8988T (cell line): ENCODE measurements at places on chromosomes 7 and 10.

DNA sequence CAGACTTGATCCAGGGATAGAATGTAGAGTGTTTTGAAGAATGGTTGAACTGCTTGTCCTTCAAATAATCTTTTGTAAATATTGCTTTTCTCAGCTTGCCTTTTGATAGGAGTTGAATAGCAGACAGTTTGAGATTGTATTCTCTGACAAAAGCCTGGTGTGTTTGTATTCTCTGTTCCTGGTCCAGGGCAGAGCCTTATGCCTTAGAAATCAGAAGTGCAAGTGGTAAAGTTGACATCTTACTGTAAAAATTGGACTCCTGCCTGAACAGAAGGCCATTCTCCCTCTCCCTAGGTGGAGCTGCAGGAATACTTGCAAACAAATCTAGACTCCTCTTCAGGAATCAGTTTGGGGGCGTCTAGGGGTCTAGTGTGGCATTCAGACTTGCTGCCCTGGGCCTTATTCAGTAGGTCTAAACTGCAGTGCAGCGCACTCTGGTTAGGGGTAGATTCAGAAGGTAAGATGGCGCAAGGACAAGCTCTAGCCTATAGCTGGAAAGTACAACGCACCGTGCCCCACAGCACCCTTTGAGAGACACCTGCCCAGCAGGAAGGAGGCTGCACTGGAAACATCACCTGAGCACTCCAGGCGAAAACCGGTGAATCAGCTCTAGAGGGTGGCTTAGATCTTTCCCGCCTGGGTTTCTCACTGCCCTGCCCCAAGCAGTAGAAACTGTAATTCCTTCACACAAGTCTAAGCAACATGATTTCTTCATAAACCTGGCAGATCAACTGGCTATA lies 608.5 kb upstream of the GALNT17 start:
- DNase-seq: no peak

GRCh38 chr10:88926566-88927415 lies 25.8 kb downstream of the ACTA2 start:
- DNase-seq: no peak

GRCh38 chr7:156558198-156558597 lies 82.4 kb upstream of the RNF32 start:
- DNase-seq: no peak

GRCh38 chr7:149469806-149470205 lies 8.9 kb upstream of the ZNF777 start:
- DNase-seq: no peak

DNA sequence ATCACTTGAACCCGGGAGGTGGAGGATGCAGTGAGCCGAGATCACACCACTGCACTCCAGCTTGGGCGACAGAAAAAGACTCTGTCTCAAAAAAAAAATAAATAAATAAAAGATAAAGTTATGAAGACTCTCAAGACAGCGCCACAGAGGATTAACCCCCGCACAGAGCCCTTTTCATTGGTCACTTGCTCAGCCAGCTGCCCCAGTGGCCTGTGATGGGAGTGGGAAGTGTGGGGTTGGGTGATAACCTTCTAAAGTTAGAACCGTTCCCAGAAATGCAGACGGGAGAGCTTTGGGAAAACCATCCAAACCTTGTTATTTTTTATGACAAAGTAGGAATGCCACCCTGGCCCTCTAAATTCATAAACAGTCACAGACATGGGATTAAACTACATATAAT lies 57.4 kb downstream of the PARP12 start:
- no peak for DNase-seq

DNA sequence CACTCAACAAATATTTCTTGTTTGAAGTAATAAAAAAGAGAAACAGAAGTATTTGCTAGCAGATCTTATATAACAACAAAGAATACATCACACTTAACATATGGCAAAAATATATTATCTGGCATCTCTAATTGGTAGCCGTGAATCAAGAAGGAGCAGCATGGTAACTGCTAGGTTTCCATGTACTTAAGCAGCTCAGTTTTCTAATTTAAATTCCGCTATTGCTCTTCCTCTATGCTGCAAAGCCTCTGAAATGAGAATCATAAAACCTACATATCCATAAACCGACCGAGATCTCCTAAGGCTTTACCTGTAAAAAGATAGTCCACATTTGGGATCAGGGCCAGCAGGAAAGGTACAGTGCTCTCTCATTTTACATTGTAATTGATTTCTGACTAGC lies 76.6 kb upstream of the PTPRZ1 start:
- DNase-seq: no peak

- no peak for DNase-seq
Observed at GRCh38 chr7:25059576-25059975, 65.5 kb downstream of the CYCS start.

DNA sequence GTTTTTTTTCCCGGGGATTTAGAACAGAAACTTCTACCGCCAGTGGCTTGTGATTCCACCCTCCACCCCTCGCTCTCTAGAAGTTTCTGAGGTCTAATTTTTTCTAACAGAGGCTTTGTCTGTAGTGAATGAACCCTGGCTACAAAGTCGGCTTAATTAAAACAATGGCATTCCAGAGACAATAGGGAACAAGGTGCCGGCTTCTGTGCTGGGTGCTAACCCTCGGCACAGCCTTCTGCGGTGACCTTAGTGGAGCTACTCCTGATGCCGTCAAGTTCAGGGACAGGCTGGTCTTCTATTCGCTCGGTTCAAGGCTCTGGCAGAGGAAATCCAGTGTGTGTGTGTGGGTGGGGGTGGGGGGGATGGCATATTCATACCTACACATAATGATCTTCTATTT lies 32.1 kb upstream of the ENO4 start:
- DNase-seq: no peak

DNA sequence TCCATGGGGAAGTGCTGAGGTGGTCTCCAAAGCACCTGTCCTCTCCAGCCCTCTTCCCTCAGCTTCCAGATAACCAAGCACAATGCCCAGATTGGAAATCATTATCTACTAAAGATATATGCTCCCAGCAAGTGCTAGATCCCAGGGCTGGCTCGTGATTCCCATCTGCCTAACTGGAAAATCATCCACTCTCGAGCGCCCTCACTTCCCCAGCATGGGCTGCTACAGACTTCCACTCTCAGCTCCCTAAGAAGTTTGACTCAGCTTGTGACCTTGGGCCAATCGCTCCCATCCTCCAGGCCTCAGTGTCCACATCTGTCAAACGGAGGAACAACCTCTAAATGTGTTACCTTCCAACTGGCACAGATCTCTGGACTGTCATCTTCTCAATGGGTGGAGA lies 112.4 kb upstream of the ZMIZ1 start:
- no peak for DNase-seq

DNA sequence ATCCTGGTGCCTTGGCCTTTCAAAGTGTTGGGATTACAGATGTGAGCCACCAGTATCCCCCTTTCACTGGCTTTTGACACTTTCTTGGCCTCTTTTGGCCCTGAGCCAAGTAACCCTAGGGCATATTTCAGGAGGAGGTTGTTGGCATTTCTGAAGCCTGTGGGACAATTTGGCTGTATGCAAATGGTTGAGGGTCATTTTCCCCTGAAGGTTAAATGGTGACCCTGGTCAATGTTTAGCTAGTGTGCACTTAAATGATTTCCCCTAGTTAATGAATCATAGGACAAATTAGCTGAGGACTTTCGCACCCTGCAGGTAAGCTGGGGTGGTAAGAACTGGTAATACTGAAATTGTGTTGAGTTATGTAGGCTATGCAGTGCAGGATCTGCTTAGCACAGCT lies 660.5 kb downstream of the LRMDA start:
- no peak for DNase-seq

GRCh38 chr10:76001019-76001418 lies 569.6 kb downstream of the LRMDA start:
- no peak for DNase-seq

GRCh38 chr10:96700374-96701099 lies 19.8 kb downstream of the PIK3AP1 start:
- no peak for DNase-seq

- no peak for DNase-seq
Observed at GRCh38 chr10:48932831-48933664, 6.6 kb downstream of the LRRC18 start.

GRCh38 chr7:92766461-92767003 lies 69.8 kb downstream of the CDK6 start:
- DNase-seq: no peak

DNA sequence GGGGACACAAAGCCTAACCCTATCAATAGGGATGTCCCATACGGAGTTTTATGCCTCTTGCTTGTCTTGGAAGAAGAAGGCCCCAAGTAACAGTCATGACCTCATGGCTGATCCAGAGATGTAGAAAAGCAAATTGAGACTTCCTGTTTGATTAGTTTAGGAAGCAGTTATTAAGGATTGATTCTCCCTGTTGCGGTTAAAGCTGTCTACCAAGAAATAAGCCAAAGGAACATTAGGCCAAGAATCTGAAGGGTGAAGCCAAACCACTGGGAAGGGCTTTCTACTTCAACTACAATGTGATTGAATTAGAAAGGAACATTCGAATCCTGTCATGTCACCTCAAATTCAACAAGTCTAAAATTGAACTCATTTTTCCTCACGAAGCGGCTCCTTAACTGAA lies 60.5 kb upstream of the AGBL3 start:
- DNase-seq: no peak

GRCh38 chr10:124300224-124300623 lies 118.5 kb downstream of the OAT start:
- no peak for DNase-seq

DNA sequence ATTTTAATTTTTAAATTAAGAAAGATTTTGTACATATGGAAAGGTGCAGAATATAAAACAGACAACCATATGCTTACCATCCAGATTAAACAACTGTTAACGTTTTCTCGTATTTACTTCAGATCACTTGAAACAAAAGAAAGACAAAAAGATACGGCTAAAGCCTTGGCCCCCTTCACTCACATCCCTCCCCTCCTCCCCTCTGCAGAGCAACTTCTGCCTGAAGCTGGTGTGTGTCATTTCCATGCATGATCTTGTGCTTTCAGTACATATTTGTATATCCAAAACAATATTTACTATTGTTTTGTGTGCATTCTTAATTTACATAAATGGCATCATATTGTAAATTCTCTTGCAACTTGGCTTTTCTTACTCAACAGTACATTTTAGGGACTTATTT lies 68.5 kb upstream of the ANKRD1 start:
- no peak for DNase-seq

GRCh38 chr7:96952974-96953391 lies 52.4 kb upstream of the DLX6 start:
- DNase-seq: no peak

GRCh38 chr10:112917681-112918080 lies 32.4 kb upstream of the TCF7L2 start:
- no peak for DNase-seq

DNA sequence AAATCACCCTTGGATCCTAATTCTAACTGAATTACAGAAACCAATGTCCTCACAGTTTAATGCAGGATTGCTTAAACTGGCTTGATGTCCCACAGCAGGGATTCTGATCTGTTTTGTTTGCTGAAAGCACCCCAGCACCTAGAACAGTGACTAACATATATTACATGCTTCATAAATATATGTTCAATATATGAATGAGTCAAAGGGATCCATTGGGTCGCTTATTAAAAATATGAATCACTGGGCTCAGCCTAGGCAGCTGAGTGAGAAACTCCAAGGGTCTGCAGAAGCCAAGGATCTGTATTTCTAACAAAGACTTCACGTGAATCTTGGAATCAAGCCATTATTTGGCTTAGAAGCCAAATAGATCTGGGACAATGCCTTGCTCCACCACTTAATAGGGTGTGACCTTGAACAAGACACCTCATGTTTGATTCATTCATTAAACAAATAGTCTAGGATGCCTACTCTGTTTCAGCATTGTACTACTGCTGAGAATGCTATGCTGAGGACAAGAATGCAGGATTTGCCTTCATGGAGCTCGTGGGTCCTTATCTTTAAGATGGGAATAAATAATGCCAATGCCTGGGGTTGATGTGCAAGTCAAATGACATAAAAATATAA lies 103.4 kb upstream of the DLX6 start:
- DNase-seq: no peak

DNA sequence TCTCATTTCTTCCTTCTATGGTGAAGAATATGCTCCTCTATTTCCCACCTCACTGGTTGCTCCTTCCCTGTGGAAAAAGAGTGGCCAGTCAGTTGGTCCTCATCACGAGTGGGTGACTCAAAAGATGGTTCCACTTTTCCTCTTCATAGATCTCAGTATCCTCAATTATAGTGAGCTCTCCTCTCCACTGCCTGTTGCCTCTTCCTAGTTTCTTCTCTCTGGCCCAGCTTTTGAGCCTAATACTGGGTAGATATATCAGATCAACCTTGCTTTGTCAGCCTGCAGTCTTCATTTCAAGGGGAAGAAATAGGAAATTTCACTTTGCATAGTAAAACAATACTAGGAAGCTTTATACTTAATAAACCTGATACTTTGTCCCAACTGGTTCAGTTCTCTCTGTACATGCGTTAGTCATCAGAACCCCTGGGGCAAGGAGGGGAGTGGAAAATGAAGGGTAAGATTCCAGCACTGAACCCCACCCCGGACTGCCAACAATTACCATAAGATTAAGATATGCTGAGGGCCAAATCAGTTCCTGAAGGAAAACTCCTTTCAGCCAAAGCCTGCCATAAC lies 15.5 kb upstream of the WNT16 start:
- DNase-seq: no peak

DNA sequence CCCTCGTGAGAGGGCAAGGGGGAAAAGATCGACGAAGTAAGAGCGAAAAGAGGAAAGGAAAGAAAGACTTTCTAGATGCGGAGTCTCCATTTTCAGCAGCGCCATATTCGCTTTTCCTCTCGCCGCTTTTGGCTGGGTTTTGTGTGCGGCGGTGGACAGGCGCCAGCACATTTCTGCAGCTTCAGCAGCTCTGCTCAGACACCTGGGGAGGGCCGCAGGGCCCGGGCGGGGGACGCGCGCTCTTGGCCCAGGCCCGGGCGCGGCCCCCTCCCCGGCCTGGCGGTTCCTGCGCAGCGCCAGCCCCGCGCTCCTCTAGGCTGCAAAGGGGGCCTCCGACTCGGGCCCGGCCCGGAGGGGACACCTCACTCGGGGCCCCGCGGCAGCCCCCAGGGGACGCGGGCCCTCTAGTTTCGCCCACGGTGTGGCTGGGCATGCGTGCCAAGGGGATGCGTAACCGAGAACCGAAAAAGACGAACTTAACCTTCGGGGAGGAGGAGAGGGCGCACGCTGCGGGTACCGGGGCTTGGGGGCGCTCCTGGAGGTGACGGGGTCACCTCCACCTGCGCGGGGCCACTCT lies 34.5 kb upstream of the EBLN1 start:
- DNase-seq: no peak

- no peak for DNase-seq
Observed at GRCh38 chr7:87267239-87267900, 47.8 kb upstream of the TMEM243 start.

GRCh38 chr10:131982185-131982756 lies 548 bp upstream of the BNIP3 start:
- DNase-seq: no peak

DNA sequence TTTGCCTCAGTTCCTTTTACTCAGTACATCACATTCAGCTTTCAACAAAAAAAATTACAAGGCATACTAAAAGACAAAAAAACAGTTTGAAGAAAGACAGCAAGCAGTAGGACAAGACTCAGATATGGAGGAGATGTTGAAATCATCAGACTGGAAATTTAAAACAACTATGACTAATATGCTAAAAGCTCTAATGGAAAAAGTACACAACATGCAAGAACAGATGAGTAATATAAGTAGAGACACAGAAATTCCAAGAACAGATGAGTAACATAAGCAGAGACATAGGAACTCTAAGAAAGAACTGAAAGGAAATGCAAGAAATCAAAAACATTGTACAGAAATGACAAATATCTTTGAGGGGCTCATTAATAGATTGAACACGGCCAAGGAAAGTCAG lies 402.6 kb downstream of the NEBL start:
- DNase-seq: no peak
